NCI-H187 (cell line): ENCODE measurements at places on chromosomes 6 and 20.

- no peak for DNase-seq
Measured at GRCh38 chr20:47720636-47721427, 64.4 kb downstream of the SULF2 start.

- DNase-seq, result no peak
Measured at GRCh38 chr20:44533928-44534327, 12.1 kb upstream of the SERINC3 start.

GRCh38 chr6:160393891-160394653 lies 45.9 kb downstream of the SLC22A3 start:
- DNase-seq, result no peak

DNA sequence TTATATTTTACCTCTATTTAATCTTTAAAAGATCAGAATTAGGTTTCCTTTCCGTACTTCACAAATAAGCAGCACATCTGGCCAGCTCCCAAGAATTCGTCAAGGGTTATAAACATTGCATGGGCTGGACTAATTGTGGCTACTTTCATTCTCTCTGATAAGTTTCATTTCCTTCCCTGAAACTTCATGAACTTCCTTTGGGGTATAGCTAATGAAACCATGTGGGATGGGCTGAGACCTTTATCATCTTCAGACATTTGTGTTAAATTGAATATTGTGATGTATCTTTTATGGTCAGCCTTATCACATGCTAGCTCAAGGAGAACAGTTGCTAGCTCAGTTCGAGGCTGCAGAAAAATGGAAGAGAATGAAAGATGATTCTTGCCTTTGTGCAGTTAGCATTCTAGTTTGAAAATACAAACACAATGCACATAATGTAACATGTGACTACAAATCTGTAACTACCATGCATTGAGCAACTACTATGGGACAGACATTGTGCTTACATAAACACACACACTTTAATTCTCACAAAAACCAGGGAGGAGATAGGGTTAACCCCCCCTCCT lies 1.7 kb upstream of the GMPR start:
- DNase-seq, result no peak

DNA sequence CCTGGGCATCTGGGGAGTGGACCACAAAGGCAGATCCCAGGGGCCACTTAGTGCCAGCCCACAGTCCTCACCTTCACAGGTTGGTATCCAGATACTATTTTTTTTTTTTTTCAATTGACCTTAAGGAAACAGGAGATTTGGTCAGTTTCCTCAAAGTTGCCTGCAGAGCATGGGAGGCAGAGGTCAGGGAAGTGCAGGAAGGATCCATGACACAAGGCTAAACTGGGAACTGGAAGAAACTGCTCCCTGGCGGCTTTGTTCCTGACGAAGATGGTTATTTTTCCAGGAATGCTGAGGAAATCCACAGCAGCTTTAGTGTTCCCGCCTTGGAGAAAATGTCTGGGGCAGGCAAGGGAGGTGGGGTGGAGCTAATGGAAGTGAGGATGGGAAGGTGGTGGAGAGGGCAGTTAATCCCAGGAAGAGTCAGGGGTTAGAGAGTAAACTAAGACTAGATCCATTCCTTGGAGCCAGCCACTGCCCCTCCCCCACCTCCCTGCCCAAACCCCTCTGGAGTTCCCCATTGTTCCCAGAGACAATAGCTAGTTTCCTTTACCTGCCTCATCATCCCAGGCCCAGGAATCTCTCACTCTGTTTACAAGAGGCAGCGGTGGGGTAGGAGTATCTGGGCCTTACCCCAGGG lies 14.3 kb upstream of the MYMX start:
- DNase-seq, result no peak

GRCh38 chr20:57877131-57877824 lies 167.5 kb upstream of the PMEPA1 start:
- no peak for DNase-seq

GRCh38 chr20:31605902-31606803 lies 1.1 kb downstream of the ID1 start:
- DNase-seq, result no peak

DNA sequence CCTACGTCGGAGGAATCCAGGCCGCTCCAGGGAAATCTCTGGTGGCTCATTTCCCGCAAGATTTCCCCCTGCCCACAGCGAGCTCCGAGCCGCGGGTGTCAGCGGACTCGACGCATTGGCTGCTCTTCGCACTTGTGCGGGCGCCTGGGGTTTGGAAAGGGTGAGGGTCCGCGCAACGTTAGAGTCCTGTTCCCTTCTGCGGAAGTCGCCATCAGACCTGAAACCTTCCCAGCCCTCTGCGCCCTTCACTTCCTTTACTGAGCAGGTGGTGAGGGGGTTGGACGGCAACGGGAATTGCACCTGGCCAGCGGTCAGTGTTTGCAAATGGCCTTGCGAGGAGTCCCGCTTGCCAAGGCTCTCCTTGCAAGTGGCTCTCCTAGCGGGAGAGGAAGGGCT lies 8.4 kb downstream of the PAX1 start:
- no peak for DNase-seq

DNA sequence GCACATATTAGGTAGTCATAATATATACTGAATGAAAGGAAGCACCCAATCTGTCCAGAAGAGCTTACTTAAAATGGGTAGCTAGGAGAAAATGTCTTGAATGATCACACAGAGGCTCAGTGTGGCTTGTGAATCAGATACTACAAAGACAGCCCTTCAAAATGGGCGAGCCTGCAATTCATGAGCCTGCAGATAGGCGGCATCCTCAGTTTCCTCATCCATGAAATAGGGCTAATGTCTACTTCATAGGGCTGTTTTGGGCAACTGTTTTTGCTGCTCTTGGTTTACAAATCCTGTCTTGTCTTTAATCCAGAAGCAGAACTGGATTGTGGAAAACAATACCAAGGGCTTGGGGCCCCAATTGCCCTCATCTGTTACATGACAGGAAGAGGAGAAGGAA lies 129.3 kb upstream of the KCNK16 start:
- DNase-seq, result no peak

DNA sequence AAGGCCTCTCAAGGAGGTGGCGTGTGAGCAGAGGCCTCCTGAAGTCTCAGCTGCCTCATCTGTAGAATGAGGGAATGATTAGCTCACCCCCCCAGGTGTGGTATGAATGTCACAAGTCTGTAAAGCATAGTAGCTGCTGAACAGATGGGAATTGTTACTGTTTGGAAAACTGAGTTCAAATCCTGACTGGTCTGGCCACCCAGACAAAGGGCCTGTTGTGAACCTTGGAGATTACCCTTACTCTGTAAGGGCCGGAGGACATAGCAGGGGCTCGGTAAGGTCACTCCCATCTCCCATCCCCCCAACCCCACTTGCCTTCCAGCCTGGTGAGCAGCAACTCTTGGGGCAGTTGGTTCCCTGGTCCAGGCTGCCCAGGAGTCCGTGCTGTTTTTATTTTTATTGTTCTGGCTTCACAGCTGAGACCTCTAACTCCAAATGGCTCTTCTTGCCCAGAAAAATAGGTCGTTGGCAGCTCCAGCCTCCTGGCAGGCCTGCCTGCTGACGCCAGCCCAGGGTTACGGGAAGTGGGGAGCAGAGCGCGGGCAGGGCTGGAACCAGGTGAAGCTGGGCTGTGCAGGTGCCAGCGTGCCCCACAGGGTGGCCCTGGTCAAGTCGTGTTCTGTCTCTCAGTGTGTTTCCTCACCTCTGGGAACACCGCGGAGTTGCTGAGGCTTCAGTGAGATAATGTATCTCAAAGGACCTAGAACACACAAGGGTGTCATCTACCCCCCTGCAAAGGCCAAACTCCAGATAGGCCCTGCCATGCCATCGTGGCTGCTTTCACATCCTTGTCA lies 4.5 kb upstream of the SIRPA start:
- no peak for DNase-seq

GRCh38 chr6:149130090-149130489 lies 187.4 kb upstream of the TAB2 start:
- no peak for DNase-seq

- no peak for DNase-seq
Measured at GRCh38 chr6:149317644-149318571, at the start of gene TAB2. TSS of gene TAB2 (plus strand) at chr6:149317712. CDS start at chr6:149369998, 52,286 bp downstream.

DNA sequence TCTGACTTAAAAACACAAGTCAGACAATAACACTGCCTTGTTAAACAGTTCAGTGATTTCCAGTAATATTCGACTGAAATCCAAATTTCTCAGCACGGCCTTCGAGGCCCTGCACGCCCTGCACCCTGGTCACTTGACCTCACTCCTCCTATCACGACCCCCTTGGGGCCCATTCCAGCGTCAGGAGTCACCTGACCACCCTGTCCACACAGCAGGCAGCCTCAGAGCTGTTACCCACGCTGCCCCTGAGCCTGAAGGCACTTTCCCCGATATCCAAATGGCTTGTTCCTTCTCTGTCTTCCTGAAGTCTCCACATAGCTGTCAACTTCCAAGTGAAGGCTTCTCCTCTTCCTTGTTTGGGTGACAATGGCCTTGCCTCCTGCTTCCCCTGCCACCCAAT lies 33.1 kb upstream of the SMOC2 start:
- DNase-seq, result no peak

- no peak for DNase-seq
Measured at GRCh38 chr20:4090756-4091489, 75.6 kb upstream of the RNF24 start.

- DNase-seq, result no peak
Measured at GRCh38 chr6:90368001-90368400, 71.4 kb upstream of the BACH2 start.

DNA sequence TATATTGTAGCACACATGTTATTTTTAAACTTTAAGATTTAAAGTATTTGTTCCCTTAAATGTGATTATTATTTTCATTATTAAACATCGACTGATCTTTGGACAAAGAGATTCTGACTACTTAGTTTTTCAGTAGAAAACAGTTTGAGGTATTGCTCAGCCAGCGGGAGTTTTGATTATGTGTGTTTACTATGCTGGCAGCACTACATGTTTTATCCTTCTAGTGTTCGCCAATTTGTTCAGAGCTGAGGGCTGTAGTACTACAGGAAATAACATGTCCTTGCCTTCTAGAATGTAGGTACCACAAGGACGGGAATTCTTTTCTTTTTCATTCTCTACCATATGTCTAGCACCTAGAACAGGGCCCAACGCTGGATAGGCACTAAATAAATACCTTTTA lies 11.1 kb upstream of the LCA5 start:
- no peak for DNase-seq

DNA sequence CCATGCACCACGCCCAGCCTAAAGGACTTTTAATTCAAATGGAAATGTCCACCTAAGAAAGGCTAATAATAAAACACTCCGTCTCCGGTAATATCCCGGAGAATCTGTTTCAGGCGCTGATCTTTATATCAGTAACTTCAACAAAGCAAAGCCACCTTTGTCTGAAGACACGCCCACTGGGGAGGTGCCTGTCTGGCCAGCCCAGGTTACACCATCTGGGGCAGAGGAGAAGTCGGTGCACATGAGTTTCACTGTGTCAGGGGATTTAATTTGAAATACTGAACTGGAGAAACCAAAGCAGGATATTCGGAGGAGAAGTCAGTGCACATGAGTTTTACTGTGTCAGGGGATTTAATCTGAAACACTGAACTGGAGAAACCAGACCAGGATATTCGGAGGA lies 9.4 kb downstream of the SERPINB6 start:
- no peak for DNase-seq

DNA sequence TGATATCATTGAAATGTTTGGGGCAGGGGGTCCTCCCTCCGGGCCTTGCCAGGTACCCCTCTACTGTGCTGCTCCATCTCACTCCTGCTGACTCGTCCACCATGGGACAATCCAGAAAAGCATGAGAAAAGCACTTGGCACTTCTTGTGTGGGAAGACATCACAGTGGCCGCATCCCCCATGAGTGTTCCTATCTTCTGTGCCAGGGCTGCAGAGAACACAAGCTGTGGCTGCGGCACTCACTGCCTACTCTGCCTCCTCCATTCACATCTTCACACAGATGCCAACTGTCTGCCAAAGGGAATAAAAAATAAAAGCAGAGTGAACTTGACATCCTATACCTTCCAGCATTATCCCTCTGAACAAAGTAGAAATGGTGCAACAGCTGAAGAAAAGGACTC lies 117.4 kb upstream of the PROKR2 start:
- no peak for DNase-seq

- no peak for DNase-seq
Measured at GRCh38 chr6:13006578-13007300, 290.2 kb downstream of the PHACTR1 start.

- DNase-seq, result no peak
Measured at GRCh38 chr6:144411531-144412165, 126.5 kb downstream of the UTRN start.

GRCh38 chr6:167137081-167137480 lies 14.2 kb downstream of the CCR6 start:
- no peak for DNase-seq

- DNase-seq, result no peak
Measured at GRCh38 chr20:12037521-12037920, 119.8 kb downstream of the BTBD3 start.

DNA sequence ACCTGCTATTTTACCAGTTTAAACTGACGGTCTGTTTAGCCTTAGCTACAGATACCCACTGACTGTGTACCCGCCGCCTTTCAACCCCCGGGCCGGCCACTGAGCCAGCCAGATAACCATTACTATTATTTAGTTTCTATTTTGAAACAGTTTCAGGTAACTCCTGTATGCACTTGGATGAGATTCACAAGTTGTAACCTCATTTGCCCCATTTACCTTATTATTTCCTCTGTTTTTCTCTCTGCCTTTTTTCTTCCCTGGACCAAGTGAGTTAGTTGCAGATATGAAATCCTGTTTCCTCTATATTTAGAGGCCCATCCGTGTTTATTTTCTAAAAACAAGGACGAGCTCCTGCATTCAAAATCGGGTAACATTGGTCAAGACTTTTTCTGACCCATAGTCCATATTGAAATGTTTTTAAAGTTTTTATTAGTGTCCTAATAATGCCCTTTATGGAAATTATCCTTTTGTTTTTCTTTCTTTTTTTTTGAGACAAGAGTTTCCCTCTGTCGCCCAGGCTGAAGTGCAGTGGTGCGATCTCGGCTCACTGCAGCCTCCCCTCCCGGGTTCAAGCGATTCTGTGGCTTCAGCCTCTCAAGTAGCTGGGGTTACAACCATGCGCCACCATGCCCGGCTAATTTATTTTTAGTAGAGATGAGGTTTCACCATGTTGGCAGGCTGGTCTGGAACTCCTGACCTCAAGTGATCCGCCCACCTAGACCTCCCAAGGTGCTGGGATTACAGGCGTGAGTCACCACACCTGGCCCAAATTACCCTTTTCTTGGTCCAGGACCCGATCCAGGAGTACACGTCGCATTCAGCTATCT lies 767 bp downstream of the AP5S1 start:
- DNase-seq, result no peak
